ENCODE measurements at places on chromosomes 2 and 18.

DNA sequence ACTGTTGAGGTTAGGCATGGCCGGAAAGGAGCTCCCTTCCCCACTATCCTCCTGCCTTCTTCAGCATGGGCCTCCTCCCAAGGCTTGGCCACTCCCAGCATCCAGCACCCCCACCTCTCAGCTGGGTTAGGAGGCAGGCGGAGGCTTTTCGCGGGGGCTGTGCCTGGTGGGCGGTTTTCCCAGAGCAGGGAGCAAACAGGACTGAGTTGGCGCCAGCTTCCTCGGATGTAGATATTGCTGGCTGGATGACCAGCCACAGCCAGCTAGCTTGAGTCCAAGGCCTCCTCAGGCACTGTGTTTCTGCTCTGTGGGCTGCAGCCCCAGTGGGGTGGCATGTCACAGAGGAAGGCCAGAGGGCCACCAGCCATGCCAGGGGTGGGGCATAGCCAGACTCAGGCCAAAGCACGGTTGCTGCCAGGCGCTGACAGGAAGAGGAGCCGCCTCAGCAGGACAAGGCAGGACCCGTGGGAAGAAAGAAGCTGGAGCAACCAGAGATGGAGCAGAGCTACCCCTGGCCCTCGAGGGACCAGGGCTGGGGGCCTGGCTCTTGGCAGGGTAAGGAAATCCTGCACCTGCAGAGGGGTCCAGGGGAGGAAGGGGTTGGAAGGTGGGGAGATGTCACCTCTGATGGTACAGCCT, at the start of gene TCF23:
TCF23 (plus strand) TSS at position 204 of the 639 bp plus-strand sequence; CDS start at position 334, 130 bp downstream.
- no peak for DNase-seq

DNA sequence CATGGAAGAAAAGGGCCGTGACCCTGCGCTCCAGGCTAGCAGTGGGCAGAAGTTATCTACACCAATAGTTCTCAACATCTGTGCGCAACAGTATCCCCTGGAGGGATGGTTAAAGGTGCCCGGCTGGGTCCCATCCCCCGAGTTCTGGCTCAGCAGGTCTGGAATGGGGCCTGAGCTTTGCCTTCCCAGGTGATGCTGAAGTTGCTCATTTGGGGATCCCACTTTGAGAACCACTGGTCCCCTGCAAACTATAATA, 31.1 kb downstream of the DNMT3A start:
- DNase-seq: no peak

- DNase-seq: no peak
Measured at GRCh38 chr18:6055711-6056110, 160.4 kb upstream of the TMEM200C start.

DNA sequence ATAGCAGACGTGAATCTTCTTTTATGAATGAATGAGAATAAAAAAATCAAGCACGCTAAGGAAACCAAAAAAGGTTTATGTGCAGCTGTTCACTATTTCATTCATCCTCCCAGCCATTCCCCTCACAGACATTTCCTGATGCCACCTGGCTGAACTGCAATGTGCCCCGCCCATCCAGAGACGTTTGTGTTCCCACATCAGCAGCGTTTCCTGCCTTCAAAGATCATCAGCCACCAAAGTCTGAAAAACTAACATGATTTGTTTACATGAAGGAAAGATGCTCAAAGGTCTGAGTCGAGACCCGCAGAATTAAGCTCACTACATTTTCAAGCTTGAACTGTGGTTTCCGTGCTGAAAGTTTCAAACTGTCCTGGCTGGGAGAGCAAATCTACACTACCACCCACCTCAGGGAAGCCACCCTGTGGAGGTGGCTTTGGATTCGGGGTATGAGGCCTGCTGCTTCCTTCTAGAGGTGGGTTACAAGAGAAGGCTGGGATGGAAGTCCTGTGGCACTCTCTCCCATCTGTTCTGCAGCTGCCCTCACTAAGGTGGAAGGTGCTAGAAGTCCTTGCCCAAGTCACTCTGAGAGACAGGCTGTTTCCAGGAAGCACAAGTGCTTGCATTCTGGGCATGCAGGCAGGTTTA, 201.3 kb upstream of the OSR1 start:
- no peak for DNase-seq

GRCh38 chr2:3428577-3428976, 49.1 kb downstream of the TRAPPC12 start:
- DNase-seq: no peak

DNA sequence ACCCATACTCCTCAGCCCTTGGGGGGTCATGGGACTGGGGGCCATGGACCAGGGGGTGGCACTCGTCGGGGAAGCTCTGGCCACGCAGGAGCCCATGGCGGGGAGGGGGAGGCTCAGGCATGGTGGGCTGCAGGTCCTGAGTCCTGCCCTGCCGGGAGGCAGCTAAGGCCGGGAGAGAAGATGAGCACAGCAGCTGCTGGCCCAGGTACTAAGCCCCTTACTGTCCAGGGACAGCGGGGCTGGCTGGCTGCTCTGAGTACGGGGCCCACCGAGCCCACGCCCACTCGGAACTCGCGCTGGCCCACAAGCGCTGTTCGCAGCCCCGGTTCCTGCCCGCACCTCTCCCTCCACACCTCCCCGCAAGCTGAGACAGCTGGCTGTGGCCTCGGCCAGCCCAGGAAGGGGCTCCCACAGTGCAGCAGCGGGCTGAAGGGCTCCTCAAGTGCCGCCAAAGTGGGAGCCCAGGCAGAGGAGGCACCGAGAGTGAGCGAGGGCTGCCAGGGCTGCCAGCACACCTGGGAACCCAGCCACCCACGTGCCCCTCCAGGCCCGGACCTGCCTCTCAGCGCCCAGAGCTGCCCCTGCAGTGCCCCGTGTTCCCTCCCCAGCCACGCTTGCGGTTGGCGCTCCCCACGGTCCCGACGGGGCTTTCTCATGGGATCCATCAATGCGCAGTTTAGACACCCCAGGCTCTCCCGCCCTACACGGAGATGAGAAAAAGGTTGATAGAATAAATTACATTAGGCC, 33.6 kb upstream of the ZNF236 start:
- no peak for DNase-seq

- DNase-seq: no peak
Measured at GRCh38 chr2:7165736-7166135, 248.5 kb downstream of the RNF144A start.

DNA sequence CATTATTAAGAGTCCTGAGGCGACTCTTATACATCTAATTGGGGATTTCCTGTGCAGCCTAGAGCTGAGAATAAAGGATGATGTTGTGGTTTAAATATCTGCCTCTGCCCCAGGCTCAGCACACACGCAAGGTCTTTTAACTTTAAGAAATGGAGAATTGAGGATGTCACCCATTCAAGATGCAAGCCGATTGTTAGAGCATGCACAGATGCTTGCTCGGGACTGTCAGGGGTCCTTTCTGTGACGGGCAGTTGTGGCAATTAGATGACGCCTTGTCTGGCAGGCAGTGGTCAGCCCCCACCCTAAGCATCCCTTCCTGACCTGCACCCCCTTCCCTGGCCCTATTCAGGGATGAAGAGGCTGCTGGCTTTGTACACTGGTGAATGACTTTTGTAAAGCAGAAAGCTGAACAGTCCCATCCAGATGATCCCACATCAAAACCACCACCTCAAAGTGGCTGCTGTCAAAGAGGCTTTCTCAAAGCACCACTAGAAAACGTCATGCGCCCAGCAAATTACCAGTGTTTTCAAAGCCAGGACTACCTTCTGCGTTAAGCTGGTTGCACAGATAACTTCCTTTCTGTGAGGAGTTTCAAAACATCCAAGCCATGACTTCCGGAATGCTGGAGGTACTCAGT, 23.7 kb downstream of the FAM178B start:
- peak; percentile 84 for DNase-seq

GRCh38 chr2:20818820-20819219, 4.1 kb downstream of the LDAH start:
- peak; percentile 16 for DNase-seq

DNA sequence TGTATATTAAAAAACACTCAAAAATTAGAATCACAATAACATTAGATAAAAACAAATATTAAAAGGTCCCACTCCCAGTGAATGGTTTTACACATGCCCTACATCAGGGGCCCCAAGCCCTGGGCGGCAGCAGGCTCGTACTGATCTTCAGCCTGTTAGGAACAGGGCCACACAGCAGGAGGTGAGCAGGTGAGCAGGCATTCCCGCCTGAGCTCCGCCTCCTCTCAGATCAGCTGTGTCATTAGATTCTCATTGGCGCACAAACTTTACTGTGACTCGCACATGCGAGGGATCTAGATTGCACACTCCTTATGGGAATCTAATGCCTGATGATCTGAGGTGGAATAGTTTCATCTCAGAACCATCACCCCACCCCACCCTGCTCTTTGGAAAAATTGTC, 74.2 kb downstream of the MBD2 start:
- no peak for DNase-seq

DNA sequence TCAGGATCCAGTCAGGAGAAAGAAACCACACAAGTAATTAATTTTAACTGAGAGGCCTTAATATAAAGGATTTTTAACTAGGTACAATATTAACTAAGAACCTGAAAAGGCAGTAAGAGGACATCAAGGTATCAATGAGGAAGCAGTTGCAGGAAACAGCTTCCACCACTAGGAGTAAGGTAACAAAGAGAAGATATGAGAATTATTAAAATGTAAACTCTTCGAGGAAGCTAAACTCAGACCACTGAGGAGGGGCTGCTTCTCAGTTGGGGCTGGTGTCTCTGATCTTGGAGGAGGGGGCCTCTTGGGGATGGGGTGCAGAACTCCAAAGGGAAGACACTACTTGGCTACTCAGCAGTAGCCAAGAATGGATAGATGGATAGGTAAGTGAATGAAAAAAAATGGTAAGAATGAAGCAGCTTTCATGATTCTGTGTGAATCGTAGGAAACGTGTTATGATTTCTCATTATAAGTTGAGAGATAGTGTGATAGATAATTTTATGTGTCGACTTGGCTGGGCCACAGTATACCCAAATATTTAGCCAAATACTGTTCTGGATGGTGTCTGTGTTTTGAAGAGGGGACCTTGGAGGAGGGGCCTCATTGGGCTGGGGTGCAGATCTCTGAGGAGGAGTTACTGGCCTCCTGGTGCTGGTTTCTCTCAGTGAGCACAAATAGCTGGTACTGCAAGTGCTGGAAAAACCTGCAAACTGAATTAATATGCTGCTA, 547.7 kb upstream of the LRRTM1 start:
- no peak for DNase-seq

- DNase-seq: no peak
Measured at GRCh38 chr2:7209757-7210555, 292.7 kb downstream of the RNF144A start.

- DNase-seq: no peak
Measured at GRCh38 chr2:50408936-50409335, 623.0 kb downstream of the NRXN1 start.

DNA sequence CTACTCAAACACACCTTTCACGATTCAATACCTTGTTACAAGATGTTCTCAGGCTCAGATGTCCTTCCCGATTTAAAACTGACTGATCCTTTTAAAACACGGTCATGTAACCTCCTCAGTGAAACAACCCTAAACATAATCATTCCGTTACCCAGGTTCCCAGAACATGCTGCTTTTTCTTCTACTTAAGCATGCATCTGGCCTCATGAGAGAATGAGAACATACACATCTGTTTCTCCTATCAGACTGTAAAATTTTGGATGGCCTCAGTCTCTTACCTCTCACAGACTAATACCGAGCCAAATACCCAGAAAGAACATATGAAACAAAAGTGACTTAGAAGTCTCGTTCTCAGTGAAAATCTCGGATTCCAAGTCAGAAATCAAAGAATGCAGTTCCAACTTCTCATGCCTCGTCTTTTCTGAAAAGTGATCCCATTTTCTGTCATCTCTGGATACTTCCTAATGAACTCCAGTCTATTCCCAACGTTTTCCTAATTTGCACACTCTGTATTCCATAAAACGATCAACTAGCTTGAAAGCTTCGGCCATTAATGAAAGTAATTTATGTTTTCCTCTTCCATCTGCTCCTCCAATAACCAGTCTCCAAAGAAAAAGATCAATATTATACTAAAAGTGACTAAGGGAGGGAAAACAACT, 919 bp downstream of the SF3B1 start:
- no peak for DNase-seq

DNA sequence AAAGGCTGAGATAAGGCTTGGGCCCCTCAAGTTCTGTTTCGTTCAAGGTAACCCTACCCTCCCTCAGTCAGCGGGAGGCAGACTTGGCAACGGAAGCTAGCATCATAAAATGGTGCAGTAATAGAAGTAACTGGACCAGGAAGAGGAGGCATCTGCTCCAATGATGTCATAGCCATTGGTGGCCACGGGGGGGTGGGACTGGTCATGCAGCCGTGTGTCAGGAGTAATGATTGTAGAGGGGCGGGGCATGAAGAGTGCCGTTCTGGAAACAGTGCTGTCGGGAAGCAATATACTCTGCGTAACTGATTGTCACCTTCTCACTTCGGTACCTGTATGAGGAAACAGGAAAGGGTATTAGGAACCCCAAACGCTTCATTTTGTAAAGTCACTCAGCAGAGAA, 6.9 kb upstream of the POLR2D start:
- DNase-seq: no peak

DNA sequence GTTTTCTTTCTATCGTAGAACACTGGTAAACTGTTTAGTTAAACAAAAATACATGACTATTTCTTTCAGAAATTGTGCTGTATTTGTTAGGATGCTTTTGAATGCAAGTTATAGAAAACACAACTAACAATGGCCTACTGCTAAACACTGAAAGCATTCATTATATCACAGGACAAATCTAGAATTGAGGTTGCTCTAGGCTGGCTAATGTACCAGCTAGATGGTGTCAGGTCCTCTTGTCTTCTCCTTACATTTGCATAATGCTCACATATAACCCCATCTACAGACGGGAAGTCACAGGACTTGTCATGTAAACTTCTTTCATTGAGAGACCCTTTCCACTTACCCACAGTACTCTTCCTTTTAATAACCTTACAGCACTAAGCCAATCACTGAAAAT, 586.8 kb downstream of the DSC3 start:
- DNase-seq: no peak

DNA sequence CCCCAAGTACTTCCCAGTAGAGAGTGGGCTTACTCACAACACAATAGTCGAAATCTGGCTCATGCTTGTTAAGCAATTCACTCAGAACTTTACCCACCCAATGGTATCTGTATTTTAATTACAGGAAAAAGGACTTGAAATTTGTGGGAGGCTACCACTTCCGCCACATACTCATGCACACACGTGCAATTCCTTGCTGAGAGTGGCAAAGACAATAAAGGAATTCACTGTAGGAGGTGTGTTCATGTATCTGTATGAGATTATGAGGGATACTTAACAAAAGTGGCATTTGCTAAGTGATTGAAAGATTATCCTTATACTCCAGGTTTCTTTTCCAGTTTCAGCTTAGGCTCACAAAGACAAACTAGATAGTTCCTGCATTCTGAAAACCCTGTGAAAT, 14.9 kb upstream of the LYPD6 start:
- no peak for DNase-seq

DNA sequence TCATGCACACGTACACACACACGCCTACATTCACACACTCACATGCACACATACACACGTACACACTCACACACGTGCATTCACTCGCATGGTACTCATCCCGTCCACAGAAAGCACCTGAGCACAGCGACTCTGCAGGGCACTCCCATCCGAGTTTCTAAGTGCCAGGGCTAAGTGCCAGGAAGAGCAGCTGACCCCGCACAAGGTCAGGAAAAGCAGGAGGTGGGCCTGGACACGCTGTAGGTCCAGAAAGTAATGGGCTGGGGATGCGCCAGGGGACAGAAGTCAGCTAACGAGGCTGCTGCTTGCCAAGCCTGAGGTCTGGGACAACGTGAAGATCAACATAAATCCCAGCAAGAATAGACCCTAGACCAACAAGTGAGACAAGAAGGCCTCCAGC, 15.8 kb downstream of the ADI1 start:
- DNase-seq: no peak

GRCh38 chr18:76458522-76459311, 36.3 kb downstream of the ZNF516 start:
- DNase-seq: no peak

- DNase-seq: no peak
Measured at GRCh38 chr2:161766334-161766733, 142.1 kb downstream of the SLC4A10 start.
